ENCODE measurements at places on chromosomes 7 and 10. TPM values are rescaled to one million over a fixed set of nuclear protein-coding genes. Genes with fewer than 3 reads are reported as not detected.

The MNX1 gene
- 5.6 TPM for total RNA-seq

The ZNF467 gene
- 1.6 TPM for total RNA-seq

The FAM25G gene
- total RNA-seq = not detected

The PPP1R3C gene
- 20.4 TPM for total RNA-seq

The EMX2 gene
- total RNA-seq = not detected
